Breast epithelium (tissue), 4 donors: ENCODE measurements at places on chromosomes 4 and X.

DNA sequence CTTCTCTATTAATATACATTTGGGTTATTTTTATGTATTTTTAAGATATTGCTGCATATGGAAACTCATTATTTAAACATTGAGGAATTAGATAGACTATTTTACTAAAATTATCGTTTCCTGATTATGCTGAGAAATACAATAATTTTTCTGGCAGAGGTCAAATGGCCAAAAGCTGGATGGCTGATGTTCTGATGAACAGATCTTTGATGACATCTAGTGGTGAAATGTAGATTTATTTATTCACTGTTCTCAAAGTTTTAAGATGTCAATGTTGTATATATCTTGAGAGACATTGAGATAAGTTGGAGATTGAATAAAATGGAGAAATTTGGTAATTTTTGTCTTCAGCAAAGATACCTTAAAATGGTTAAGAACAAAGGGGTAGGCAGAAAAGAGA, 96.2 kb downstream of the UGT8 start:
- H3K4me1 ChIP-seq = no peaks in the 10 kb centered on the region
- H3K27me3 ChIP-seq = no peaks in the 10 kb centered on the region
- no peak overlapping the region for H3K4me3 ChIP-seq
- no peak overlapping the region for H3K27ac ChIP-seq
- H3K36me3 ChIP-seq = no peaks in the 10 kb centered on the region

DNA sequence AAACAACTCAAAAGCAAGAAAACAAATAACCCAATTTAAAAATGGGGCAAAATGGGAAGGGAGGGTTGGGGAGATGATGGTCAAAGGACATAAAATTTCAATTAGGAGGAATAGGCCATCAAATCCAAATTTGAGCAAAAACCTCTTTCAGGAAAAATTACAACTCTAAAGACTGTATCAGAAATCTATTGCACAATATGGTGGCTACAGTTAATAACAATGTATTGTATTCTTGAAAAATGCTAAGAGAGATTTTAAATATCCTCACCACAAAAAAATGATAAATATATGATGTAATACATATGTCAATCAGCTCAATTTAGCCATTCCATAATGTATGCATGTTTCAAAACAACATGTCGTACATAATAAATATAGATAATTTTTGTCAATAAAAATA, 60.7 kb downstream of the RELL1 start:
- no peaks in the 10 kb centered on the region for H3K27me3 ChIP-seq
- H3K36me3 ChIP-seq = no peaks in the 10 kb centered on the region
- H3K4me3 ChIP-seq = no peak overlapping the region

GRCh38 chr4:73759357-73759756, 19.0 kb downstream of the CXCL8 start:
- no peaks in the 10 kb centered on the region for H3K36me3 ChIP-seq
- DNase-seq = no peak
- no peaks in the 10 kb centered on the region for H3K4me1 ChIP-seq
- H3K27ac ChIP-seq = no peak overlapping the region

DNA sequence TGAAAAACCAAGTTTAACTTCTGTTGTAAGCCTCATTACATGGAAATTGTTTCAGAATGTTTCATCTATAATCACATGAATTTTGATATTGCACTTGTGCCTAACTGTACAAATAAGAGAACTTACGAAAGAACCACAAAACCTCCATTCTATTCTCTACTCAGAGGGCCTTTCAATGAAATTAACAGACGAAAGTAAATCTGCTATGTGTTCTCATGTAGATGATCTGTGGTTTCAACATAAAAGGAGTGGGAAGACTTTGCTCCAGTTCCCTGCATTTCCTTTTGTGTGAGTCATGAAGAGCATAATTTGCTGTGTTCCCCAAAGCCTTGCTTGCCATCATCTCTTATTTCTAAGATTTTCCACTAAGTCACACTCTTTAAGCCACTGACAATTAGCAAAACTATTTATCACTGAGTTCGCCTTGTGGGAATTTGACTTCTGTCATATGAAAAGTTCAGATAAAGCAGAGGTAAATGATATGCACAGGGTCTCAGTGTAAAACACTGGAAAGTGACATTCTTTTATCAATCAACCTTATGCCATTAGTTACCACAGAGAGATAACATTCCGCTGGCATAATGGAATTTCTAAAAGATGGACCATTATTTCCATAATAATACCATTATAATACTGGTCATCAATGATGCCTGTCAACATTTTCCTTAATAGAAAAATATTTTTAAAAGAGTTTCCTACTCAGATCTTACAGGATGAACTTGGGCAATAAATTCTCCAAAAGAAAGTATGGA, 329.8 kb downstream of the NR3C2 start:
- peaks cover 3% of the 10 kb centered on the region for H3K36me3 ChIP-seq
- DNase-seq = no peak
- H3K4me3 ChIP-seq = no peak overlapping the region
- H3K27ac ChIP-seq = no peak overlapping the region
- H3K4me1 ChIP-seq = no peaks in the 10 kb centered on the region
- H3K27me3 ChIP-seq = no peaks in the 10 kb centered on the region

- no peaks in the 10 kb centered on the region for H3K27me3 ChIP-seq
- H3K4me3 ChIP-seq = no peak overlapping the region
- H3K27ac ChIP-seq = no peak overlapping the region
- no peaks in the 10 kb centered on the region for H3K4me1 ChIP-seq
- H3K36me3 ChIP-seq = no peaks in the 10 kb centered on the region
- no peak for DNase-seq
Measured at GRCh38 chr4:128700659-128701350, 108.7 kb upstream of the JADE1 start.

DNA sequence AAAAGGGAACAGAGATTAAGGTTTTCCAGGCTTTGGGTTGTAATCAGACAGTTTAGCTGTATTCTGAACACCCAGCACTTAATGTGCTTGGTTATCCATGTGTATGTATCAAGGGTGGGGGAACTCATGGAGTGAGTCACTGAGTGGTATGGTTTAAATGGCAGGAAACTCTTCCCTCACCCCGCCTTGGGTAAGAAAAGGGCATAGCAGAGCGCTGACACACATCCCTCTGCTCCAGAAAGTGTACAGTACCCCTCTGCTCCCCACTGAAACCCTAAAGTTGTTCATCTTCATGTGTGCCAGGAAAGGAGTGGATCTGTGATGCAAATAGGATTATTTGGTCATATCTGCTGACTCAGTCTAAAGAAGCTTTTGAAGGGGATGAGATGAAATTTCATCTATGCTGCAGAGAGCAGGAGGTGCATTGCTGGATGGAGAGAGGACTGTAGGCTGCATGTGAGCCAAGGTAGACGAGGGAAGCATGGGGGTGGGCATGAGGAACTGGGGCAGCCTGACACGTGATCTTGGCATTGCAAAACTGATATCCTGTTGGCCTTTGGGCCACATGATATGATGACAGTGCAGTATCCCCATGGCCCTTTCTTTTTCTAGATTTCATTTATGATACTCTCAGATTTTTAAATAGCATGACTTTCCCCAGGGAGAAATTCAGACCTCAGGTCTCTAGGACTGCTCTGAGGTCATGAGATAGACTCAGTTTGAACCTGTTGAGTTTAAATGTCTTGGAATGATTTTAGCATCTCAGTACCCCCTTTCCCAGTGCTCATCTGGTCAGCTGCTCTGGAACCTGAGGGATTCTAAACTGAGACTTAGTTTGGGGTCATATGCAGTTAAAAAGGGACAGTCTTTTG, 84.8 kb downstream of the TMEM164 start:
- no peak overlapping the region for H3K4me3 ChIP-seq
- DNase-seq = no peak
- no peaks in the 10 kb centered on the region for H3K4me1 ChIP-seq
- no peaks in the 10 kb centered on the region for H3K36me3 ChIP-seq

DNA sequence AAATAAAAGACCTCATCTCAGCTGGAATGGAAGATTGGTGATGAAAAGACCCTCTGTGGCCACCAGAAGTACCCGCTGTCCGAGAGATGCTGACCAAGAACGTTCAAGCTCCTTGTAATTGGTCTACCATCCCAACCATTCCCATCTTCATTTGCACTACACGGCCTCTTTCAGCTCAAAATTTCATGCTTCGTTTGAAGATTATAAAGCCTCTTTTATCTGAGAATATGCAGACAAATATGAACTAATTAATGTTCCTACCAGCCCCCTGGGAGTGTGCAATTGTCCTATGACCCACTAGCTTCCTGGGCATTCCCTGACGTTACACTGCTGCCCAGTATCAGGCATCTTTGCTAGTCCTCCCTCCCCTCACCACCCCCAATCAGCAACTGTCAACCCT, 583.7 kb downstream of the MID1IP1 start:
- no peaks in the 10 kb centered on the region for H3K4me1 ChIP-seq
- no peak for DNase-seq
- peaks cover 70% of the 10 kb centered on the region for H3K27me3 ChIP-seq
- H3K27ac ChIP-seq = no peak overlapping the region
- no peak overlapping the region for H3K4me3 ChIP-seq

GRCh38 chr4:139740121-139740520, 74.5 kb downstream of the MGST2 start:
- H3K27ac ChIP-seq = peak overlapping the region; percentile 95
- DNase-seq = no peak
- no peaks in the 10 kb centered on the region for H3K36me3 ChIP-seq
- no peak overlapping the region for H3K4me3 ChIP-seq

- H3K27ac ChIP-seq = no peak overlapping the region
- H3K4me1 ChIP-seq = no peaks in the 10 kb centered on the region
- no peaks in the 10 kb centered on the region for H3K36me3 ChIP-seq
- H3K27me3 ChIP-seq = peaks cover 11% of the 10 kb centered on the region
- DNase-seq = no peak
- no peak overlapping the region for H3K4me3 ChIP-seq
Measured at GRCh38 chrX:57595381-57595811, 3.6 kb downstream of the ZXDB start.

- DNase-seq = no peak
- no peak overlapping the region for H3K4me3 ChIP-seq
- no peaks in the 10 kb centered on the region for H3K36me3 ChIP-seq
Measured at GRCh38 chr4:85748654-85749053, 273.7 kb downstream of the ARHGAP24 start.

DNA sequence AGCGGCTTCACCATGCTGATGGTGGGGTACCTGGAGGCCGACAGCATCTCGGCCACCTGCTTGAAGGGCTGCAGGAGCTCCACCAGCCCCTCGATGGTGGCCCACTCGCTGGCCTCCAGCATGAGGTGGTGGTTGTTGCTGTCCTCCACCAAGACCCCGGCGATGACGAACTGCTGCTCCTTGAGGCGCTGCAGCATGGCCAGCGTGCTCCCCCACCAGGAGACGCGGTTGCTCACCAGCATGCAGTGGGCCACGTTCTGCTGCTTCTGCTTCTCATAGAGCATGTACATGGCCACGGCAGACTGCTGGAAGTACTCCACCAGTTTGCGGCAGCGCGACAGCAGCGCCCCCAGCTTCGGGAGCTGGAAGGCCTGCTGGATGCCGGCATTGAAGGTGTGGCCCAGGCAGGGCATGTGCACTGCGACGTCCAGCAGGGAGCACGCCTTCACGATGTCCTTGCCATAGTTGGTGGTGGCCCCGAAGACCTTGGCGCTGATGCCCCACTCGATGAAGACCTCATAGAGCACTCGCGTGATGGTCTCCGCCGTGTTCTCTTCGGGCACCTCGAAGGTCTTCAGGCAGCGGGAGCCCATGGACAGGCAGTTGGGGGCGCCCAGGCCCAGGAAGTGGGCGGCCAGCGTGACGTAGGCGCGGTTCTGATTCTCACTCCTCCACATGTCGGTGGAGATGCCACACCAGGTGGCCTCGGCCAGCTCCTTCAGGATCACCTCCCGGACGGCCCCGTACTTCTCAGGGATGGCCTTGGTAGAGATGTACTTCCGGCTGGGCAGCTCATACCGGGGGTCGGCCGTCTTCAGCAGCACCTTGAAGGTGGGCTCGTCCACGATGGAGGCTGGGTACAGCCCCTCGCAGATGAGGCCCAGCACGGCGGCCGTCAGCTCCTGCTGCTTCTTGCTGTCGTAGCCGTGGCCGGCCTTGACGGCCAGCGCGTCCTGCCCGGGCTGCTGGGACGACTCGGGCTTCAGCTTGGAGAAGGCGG, 11.0 kb downstream of the DHRSX start:
- no peaks in the 10 kb centered on the region for H3K4me1 ChIP-seq
- H3K27me3 ChIP-seq = no peaks in the 10 kb centered on the region
- peaks cover 10% of the 10 kb centered on the region for H3K36me3 ChIP-seq
- DNase-seq = no peak
- H3K4me3 ChIP-seq = no peak overlapping the region

DNA sequence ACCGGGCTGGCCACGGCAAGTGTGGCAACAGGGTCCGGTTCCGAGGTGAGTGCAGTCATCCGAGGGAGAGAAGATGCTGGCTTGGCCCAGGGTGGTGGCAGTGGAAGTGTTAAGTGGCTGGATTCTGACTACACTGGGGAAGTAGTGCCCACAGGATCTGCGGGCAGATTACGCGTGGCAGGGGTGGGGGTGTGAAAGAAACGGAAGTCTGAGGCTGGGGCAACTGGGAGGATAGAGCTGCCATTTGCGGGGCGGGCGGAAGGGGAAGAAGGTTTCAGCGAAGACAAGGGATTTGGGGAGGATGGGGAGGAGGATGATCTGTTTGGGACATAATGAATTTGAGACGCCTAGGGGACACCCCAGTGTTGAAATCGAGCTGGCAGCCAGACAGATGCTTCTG, 5.3 kb downstream of the RS1 start:
- H3K4me3 ChIP-seq = no peak overlapping the region
- H3K27me3 ChIP-seq = peaks cover 3% of the 10 kb centered on the region
- H3K4me1 ChIP-seq = no peaks in the 10 kb centered on the region

DNA sequence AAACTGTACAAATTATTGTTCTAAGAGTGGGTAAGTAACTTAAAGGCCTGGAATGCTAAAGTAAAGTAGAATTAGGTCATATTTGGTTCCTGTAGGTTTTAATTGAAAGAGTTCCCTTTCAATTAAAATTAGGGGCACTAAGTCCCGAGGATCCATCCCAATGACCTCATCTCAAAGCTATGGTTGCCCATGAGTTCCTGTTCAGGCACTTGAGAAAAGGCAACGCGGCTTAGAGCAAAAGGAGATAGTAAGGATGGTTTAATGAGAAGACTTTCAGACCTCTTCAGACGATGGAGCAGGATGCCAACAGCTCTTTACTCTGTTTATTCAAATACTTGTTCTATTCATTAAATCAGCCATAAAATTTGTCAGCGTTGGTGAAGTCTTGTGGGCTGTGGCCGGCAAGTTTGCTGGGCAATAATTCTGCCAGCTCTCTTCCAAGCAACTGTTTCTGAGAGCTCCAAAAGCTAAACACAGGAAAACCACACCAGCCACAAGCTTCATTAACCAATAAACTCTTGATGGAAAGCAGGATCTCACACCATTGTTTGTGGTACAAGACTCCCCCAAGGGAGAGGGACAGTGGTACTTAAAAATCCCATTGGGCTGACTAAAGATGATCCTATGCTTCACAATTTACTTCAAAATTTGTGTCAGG, 167.4 kb downstream of the COL4A6 start:
- no peaks in the 10 kb centered on the region for H3K4me1 ChIP-seq
- no peak overlapping the region for H3K27ac ChIP-seq
- no peak for DNase-seq
- no peaks in the 10 kb centered on the region for H3K36me3 ChIP-seq

GRCh38 chr4:96465834-96466233, 625.9 kb downstream of the PDHA2 start:
- H3K36me3 ChIP-seq = no peaks in the 10 kb centered on the region
- H3K27me3 ChIP-seq = no peaks in the 10 kb centered on the region
- DNase-seq = no peak
- no peaks in the 10 kb centered on the region for H3K4me1 ChIP-seq
